ENCODE measurements at places on chromosomes 2 and 18. TPM values are rescaled to one million over a fixed set of nuclear protein-coding genes. Genes with fewer than 3 reads are reported as not detected.

The COLEC11 gene
- not detected for total RNA-seq

The FAM237A gene
- not detected for total RNA-seq

DNA sequence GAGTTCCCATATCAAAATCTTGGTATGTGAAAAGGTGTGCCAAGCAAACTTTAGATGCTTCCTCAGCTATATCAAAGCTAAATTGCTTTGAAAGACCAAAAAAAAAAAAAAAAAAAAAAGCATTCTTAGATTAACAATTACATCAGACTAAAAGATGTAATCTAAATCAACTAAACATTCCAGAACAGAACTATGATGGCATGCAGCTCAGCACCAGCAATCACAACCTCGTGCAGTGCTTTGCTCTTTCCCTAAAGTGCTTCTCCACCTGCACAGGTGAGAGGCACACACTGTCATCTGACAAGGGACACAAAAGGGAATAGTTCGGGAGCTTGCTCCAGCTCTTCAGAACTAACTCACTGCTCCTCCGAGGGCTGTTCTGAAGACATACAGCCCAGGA lies 37.5 kb downstream of the ADAM17 start:
- no peaks in the 10 kb centered on the region for H3K4me1 ChIP-seq
- no peak for DNase-seq
- no peak overlapping the region for H3K27ac ChIP-seq
- H3K27me3 ChIP-seq: no peaks in the 10 kb centered on the region
- peaks cover 45% of the 10 kb centered on the region for H3K36me3 ChIP-seq
- H3K4me3 ChIP-seq: no peak overlapping the region

GRCh38 chr2:199457147-199458008 lies at the start of gene SATB2:
Gene SATB2, minus strand, starts transcription at chr2:199457939. Its CDS starts 1,902 bp downstream, at chr2:199456037.
- H3K4me3 ChIP-seq: peak within 1 kb of the TSS; percentile 63
- H3K27me3 ChIP-seq: peaks cover 62% of the 10 kb centered on the region
- peaks cover 5% of the 10 kb centered on the region for H3K36me3 ChIP-seq
- no peak within 1 kb of the TSS for H3K27ac ChIP-seq
- peaks cover 20% of the 10 kb centered on the region for H3K4me1 ChIP-seq

GRCh38 chr2:154247503-154247902 lies 375.8 kb downstream of the GALNT13 start:
- H3K36me3 ChIP-seq: no peaks in the 10 kb centered on the region
- no peak for DNase-seq
- H3K4me1 ChIP-seq: no peaks in the 10 kb centered on the region
- H3K4me3 ChIP-seq: no peak overlapping the region

DNA sequence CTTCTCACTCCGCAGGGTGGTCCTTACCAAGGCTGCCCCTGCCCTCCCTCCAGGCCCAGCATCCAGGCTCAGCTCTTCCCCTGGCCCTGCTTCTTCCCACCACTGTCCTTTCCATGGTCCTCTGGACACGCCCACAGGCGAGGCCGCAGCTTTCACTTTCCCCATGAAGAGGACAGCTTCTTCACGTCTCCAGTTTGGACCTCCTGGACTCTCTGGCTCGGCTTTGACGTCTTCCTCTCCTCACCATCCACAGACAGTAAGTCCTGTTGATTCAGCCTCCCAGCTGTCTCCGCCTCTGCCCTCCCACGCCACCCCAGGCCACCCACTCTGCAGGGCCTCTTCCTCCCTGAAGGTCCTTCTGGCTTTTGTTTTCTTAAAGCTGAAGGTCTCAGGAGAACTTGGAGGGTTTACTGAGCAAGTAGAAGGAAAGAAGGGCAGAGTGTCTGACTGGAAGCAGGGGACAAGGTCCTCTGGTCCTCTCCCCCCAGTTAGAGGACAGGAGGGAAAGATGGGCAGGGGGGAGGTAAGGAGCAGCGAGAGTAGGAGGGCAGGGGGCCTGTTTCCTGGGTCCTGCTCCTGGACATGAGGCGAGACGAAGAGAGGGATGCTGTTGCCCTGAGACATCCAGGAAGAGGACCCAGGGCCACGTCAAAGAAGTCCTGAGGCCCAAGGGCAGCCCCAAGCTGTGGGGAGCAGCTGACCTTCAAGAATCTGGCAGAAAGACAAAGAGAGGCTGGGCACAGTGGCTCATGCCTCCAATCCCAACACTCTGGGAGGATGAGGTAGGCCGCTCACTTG lies 24.7 kb upstream of the NMUR1 start:
- peaks cover 33% of the 10 kb centered on the region for H3K4me1 ChIP-seq
- peaks cover 6% of the 10 kb centered on the region for H3K27me3 ChIP-seq
- peak overlapping the region; percentile 79 for H3K27ac ChIP-seq
- peaks cover 16% of the 10 kb centered on the region for H3K36me3 ChIP-seq
